ENCODE measurements at places on chromosomes 1 and 21.

DNA sequence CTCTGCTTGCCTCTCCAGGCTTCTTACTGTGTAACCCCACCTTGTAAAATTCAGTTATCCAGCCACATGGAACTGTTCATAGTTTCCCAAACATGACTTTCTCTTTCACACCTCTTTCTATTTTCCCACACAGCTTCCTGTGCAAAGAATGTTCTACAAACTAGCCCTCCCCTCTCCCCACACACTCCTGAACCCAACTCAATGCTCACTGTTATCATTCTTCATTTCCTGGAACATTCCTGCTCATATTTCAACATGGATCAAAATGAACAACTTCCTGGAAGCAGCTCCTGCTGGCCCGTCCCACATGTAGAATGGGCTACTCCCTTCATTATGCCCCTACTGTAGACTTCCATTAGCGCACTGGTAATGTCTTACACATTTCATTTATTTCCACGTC is 7.5 kb upstream of the HSD11B1 start:
- no peak for DNase-seq

DNA sequence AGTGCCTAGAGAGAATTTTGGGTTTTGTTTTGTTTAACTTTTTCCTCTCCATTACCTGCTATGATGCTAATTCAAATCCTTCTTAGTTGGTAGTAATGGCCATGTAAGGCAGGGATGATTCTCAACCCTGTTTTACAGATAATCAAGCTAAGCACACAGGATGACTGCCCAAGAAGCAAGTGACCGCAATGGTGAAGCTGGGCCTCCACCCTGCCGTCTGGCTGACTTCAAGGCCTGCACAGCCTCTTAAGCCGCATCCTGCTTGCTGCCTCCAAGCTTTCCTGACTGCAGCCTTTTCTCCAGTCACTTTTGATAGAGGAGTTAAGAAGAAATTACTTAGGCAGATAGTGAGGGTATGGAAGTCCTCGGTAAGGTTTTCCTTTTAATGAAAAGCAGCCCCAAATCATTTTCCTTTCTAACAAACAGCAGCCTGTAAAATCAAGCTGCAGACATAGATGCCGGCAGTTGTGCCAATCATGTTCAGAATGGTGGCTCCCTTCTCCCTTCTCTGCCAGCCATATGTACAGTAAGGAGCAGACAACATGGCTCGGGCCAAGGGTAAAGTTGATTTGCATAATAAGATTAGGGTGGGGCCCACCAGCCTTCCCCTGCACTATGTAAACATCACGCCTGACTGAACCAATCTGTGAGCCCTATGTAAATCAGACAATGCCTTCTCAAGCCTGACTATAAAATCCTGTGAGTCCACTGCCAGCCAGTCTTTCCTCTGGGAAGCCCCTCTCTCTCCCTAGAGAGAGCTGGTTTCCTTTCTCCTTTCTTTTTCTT is 8.8 kb upstream of the CTBS start:
- no peak for DNase-seq

DNA sequence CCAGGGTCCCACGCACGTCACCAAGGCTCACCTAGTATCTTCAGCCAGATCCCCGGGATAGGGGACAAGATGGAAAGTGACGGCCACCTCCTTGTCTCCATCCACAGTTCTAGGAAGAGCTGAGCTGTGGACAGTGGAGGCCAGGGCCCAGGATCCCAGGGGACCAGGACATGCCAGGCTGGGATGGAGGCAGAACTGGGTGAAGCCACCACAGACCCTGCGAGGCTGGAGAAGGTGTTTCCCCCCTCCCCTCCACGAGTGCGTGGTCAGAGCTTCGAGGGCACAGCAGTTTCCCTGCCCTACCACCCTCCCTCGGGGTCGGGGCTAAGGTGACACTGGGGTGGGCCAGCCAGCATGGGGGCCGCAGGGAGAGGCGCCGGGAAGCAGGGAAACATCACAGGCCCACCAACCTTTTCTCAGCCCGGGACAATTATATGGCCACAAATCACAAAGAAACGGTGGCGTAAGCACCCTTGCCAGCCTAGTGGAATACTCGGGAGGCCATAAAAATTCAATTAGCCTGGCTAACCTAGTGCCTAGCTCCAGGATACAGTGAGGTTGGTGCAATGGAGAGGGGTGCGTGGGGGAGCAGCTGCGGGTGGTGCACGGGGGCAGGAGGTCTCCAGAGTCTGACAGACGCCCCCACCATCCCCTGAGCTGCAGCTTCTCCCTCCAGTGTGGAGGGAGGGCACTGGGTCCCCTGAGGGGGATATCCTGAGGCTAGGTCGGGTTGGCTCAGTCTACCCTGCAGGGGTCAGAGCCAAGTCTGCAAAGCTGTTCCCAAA is 13.4 kb downstream of the DRAXIN start:
- no peak for DNase-seq

DNA sequence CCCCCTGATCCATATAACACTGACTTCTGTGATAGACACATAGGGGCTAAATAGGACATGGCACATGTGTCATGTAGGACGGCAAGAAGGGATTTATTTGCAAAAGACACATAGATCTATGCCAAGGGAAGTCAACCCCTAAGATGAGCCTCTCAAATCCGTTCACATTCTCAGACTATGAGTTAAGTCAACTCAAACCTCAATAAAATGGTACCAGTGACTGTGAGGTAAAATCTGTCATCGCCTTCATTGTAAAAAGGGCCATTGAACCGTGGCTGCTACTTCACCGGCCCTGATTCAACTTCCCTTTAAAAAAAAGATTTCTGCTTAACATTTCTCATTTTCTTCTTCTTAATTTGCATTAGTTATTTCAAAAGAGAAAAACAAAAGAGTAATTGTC is 144.0 kb downstream of the ZNF281 start:
- DNase-seq, result no peak

DNA sequence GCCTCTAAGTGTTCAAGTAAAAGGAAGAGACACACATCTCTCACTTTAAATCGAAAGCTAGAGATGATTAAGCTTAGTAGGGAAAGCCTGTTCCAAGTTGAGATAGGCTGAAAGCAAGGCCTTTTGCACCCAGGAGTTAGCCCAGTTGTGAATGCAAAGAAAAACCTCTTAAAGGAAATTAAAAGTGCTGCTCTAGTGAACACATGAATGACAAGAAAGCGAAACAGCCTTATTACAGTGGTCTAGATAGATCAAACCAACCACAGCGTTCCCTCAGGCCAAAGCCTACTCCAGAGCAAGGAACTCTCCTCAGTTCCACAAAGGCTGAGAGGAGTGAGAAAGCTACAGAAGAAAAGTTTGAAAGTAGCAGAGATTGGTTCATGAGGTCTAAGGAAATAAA is 14.9 kb downstream of the TCP10L start:
- no peak for DNase-seq

DNA sequence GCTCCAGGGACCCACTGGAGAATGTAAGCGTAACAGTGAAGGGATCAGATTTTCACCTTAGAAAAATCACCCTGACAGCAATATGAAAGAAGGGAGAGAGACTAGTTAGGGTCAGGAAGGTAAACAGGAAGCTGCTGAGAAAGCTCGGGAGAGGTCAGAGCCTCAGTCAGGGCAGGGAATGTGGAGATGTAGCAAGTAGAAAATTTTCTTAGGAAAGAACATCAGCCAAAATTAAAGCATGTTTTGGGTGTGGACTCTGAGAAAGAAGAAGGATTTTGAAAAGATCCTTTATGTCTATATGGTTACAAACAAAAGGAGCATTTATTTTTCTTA is 16.7 kb upstream of the ERICH3 start:
- no peak for DNase-seq

DNA sequence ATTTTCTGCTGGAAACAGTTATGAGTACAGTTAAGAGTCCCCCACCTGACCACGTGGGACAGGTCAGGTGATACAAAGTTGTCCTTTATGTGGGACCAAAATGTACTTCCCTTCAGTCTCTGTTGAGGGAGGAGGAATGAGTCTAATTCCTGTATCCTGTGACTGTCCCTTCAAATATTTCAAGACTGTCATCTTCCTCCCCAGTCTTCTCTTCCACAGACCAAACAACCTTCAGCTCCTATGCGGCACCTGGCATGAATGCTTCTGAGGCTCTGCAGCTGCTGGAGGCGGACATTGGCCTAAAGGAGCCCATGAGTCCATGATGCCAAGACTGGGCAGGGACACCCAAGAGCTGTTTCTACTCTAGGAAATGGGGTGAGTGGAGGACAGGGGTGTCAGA is 72.1 kb upstream of the SIM2 start:
- DNase-seq, result no peak
